Activated naive CD4-positive, alpha-beta T cell treated with anti-CD3 and anti-CD28 coated beads, Interleukin-2, amount 50 U/mL, for 72 hours (primary cell): ENCODE measurements at places on chromosomes 4 and X.
A peak's percentile ranks its signal among the peaks of the same experiment; 100 is the strongest.

GRCh38 chr4:8705161-8706145 is 112.9 kb downstream of the CPZ start:
- DNase-seq, result peak; percentile 13

- DNase-seq, result no peak
These were observed 195.6 kb downstream of the SNCA start for GRCh38 chr4:89641367-89641687.

DNA sequence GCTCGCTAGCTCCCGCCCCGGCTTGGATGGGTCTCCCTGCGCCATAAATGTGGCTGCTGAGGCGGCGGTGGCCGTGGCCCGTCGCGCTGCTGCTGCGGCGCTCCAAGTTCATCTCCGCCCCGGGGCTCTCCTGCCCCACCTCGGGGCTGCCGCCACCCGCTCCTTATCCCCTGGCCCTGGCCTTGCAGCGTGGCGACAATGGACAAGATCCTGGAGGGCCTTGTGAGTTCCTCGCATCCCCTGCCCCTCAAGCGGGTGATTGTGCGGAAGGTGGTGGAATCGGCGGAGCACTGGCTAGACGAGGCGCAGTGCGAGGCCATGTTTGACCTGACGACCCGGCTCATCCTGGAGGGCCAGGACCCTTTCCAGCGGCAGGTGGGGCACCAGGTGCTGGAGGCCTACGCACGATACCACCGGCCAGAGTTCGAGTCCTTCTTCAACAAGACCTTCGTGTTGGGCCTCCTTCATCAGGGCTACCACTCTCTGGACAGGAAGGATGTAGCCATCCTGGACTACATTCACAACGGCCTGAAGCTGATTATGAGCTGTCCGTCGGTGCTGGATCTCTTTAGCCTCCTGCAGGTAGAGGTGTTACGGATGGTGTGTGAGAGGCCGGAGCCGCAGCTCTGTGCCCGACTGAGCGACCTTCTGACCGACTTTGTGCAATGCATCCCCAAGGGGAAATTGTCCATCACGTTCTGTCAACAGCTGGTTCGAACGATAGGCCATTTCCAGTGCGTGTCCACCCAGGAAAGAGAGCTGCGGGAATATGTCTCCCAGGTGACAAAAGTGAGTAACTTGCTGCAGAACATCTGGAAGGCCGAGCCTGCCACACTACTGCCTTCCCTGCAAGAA is 763 bp downstream of the USP38 start:
- no peak for DNase-seq

DNA sequence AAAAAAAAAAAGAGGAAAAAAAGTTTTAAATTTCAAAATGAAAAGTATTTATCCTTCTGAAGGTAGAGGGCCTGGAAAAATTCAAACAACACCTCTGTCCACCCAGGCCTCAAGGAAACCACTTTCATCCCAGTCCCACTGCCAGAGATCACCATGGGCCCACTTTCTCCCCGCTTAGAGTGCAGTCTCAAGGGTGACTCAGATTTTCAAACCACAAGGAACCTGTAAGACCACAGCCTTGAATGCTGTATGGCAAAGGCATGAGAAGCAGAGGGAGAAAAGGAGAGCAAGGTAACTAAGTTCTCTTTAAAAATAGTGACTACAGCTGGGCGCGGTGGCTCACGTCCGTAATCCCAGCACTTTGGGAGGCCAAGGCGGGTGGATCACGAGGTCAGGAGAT is 87.9 kb upstream of the PACRGL start:
- no peak for DNase-seq

- DNase-seq, result peak; percentile 54
These were observed at the start of gene EDA2R for GRCh38 chrX:66638591-66639500. Gene EDA2R (minus strand): TSS chrX:66639078. CDS start chrX:66616020, 23,058 bp downstream.

DNA sequence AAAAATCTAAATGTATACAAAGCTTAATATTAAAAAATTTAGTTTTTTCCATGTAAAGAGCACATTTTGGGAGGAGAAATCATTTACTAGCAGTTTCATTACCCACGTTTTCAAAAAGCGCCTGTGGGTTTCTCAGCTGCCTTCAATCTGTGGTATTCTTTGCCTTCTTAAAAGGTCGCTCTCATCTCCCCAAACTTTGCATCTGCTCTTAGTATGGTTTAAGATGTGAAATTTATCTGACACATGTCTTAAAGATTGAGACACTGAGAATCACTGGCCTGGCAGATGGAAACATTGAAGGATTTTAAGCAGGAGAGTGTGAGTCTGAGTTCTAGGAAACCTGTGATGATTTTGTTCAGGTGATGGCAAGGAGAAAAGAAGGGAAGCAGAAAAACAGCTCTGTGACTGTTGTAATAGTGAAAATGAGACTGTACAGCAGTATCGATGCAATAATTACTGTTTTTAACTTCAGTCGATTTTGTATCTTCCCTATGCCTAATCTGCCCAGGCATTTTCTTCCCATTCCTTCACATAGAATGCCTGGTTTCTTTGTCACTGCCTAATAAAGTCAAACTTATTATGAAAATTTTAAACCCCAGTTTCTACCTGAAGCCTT is 75.9 kb downstream of the PAQR3 start:
- no peak for DNase-seq

GRCh38 chrX:132665676-132666075 is 176.8 kb upstream of the MBNL3 start:
- DNase-seq, result no peak

DNA sequence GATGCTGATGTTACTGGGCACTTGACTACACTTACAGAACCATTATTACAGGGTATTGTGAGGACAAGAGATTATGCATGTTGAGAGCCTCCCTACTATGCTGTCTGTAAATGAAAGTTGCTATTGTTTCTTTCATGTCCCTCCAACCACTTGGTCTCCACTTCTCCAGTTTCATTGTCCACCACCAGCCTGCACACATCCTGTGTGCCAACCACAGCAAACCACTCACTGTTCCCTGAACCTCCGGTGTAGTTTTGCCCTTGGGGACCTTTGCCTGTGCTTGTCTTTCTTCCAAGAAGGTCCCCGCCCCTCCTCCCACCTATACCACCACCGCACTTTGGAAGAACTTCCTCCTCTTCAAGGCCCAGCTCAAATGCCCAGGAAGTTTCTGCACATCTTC is 43.1 kb upstream of the AFF2 start:
- no peak for DNase-seq

DNA sequence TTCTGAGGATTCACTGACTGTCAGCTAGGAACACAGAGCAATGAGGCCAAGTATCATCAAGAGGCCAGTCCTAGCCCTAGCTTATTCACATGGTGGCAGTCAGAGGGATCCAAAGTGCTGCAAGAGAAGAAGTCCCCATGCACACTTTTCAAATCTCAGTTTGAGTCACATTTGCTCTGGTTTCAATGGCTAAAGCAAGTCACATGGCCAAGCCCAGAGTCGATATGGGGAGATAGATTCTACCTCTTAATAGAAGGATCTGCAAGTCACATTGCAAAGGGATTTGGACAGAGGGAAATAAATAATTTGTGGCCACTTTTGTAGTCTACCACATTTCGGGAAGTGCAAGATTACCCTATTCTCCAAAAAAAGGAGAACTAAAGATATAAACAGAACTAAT is 3.7 kb upstream of the LCORL start:
- no peak for DNase-seq

- DNase-seq, result peak; percentile 54
These were observed 6.5 kb downstream of the CRLF2 start for GRCh38 chrX:1205681-1206611.

DNA sequence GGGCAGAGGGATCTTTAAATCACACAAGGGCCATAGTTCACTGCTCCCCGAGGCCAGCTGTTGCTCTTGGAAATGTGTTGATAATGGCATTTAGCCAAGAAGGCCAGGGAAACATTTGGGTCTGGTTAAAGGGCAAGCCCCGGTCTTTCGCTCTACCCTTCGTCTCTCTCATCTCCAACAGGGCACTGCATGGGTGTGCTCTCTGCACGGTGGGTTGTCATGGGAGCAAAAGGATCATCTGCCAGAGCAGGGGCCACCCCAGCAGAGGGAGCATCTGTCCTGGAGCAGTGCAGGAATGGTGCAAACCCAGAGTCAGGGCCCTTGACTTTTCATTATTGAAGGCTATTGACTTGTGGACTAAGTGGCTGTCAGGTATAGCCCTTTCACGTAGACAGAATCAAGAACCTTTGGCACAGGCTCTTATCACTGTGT is 22.7 kb upstream of the PGRMC2 start:
- no peak for DNase-seq
